ENCODE measurements at places on chromosomes 13 and 19.
A peak's percentile ranks its signal among the peaks of the same experiment; 100 is the strongest.

DNA sequence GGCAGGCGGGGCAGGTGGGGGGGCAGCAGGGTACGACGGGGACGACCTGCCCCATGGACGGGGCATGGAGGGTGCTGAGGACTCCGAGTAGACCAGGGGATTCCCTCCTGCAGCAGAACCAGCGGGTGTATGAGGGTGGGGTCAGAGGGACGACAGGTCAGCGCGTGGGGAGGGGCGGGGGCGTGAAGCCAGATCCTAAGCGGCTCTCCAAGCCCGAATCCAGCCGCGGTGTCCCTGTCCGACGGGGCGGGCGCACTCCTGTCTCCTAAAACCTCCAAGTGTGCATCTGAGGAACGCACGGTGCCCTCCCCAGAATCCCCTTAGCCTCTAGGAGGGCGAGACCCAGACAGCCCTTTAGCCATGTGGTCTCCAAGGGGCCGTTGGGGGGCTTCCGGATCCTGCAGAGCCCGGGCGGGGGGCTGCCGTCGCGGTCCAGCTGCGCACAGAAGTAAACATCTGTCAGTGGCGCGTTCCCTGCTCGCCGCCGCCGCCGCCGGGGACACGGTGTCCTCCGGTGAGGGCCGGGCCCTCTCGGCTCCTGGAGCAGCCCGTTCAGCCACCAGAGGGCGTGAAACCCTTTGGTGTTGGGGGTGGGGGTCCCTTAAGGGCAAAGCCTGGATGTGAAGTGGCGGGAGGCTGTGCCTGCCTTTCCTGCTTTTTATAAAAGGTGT lies 730 bp downstream of the NRTN start:
- peak; percentile 84 for DNase-seq

DNA sequence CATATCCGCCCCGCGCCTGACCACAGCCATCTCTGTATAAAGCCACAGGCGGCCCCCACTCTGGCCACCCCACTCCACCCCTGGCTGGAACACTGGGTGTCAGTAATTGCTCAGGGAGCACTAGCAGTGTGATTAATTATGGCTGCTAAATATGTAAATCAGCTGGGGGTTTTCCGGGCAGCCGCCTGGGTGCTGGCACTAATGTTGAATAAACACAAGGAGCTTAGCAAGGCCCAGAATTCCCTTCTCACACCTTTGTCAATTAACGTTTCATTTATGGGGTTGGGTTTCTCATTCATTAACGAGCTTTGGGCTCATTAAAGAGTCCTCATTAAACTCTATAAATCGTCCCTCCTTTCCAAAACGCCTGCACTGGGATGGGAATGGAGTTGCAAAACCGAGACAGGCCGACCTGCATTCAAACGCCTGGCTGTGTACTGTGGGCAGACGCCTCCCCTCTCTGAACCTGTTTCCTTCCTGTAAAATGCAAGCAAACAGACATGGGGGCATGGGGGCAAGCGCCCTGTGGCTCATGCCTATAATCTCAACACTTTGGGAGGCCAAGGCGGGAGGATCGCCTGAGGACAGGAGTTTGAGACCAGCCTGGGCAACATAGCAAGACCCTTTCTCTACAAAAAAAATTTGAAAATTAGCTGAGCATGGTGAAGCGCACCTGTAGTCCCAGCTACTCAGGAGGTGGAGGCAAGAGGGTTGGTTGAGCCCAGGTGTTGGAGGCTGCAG lies 17.7 kb upstream of the OLFM2 start:
- no peak for DNase-seq

DNA sequence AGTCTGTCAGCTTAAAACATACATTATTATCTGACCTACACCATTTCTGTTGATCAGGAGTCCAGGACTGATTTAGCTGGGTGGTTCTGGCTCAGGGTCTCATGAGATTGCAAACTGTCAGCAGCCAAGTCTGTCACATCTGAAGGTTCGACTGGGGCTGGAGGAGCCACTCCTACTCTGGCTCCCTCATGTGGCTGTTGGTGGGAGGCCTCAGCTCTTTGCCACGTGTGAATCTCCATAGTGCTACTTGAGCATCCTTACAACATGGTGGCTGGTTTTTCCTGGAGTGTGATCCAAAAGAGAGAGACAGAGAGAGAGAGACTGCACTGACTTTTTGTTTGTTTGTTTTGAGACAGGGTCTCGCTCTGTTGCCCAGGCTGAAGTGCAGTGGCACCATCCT lies 63.6 kb upstream of the NFIC start:
- no peak for DNase-seq

DNA sequence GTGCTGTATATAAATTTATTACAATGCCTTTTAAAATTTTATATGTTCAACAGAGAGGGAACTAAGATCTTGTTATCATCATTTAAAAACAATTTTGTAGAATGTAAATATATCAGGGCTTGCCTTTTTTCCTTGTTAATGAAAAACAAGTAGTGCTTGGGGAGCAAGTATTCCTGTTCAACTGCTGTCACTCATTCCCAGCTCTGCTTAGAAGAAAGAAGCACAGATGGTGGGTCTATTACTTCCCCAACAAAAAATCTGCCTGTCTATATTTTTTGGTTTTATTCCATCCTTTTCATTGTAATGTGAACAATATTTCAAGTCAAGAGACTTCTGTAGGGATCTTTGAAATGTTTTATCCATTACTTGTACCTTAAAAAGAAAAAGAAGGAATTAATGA lies 503.9 kb downstream of the GPC5 start:
- DNase-seq, result no peak

GRCh38 chr13:47033216-47033615 lies 136.4 kb upstream of the HTR2A start:
- DNase-seq, result peak; percentile 60

GRCh38 chr13:46738766-46739165 lies 58.2 kb downstream of the ESD start:
- DNase-seq, result no peak
